ENCODE measurements at places on chromosomes 4 and X.

DNA sequence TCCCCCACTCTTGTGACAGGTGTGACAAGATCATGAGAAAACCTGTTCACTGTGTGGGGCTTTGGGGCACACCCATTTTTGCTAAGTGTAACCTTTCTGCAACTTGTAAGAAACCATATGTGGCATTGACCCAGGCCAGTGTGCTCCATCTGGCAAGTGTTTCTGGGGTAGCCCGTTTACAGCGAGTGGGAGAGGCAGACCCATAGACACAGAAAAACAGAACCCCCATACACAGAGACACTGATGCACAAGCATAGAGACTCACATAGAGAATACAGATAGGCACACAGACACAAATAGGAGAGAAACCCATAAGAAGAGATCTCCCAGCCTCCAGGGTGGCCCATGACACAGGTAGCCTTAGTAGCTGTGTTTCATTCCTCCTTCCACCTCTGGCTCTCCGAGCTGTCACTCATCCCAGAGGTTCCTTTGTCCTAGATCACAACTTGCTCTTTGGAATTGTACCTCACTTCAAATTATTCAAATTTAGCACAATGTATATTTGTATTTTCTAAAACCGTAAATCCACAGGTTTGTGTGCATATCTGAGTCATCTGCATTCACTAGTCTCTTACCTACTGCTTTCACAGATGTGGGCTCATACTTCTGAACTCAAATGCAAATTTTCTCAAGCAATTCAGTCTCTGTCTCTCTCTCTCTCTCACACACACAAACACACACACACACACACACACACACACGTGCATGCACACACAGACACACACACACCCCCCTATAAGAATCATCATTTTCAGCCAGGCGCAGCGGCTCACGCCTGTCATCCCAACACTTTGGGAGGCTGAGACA lies 114.4 kb downstream of the SH3KBP1 start:
- DNase-seq = no peak

DNA sequence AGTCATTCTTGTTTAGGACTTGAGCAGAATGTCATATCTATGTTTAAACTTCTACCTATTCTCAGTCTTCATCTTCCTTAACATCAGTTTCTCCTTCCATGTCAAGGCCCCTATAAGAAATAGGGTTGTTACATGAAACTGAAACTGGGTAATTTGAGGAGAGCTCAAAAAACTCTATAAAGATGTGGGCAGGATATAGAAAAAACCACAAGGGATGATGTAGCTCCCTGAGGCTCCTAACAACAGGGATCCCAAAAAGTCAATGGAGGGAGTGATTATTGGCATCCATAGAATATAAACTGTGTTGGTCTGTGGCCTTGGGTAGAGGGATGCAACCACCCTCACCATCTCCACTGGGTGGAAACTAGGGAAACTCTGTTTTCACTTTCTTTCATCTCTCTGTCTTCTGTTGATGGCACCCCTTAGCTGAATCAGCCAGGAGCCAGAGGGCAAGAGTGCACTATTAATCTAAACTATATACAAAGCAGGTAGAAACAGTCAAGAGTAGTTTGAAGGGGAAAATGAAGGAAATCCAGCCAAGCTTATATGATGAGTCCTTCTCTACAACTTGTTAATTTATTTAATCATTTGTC lies 27.6 kb downstream of the C4orf54 start:
- no peak for DNase-seq

DNA sequence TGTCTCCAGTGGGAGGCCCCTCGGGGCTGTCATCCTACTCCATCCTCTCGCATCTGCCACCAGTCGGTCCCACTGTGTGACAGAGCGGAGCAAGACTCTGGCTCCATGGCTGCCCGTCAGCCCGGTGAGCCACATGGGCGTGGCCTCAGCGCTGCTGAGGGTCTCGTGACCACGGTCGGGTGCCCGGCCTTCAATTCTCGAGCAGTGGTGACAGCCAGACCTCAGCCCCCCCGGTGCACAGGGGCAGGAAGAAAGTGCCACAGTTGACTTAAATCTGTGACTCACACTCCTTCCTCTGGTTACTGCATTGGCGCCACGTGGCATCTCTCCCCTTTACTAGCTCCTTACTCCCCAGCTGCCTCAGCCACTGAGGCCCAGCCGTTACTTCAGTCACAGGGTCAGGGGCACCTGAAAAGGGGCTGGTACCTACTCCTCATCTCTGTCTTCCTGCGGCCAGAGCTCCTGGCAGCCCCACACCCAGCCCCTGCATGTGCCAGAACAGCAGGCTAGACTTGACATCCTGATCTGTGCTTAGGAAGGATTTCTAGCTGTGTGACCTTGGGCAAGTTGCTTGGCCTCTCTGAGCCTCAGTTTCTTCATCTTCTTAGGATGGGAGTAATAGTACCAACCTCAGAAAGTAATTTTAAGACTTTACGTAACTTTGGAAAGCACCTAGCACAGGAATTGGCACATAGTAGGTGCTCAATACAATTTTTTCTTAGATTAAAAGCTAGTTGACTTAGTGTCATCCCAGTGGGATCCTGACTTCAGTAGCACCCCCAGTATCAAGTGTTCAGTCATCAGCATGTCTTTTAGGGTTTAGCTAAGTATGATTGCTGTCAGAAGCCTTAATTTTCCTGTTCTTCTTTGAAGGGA lies 66.1 kb downstream of the TNIP2 start:
- no peak for DNase-seq

- DNase-seq = no peak
Measured at GRCh38 chr4:98502624-98503023, 155.8 kb downstream of the TSPAN5 start.

- DNase-seq = no peak
Measured at GRCh38 chrX:100829730-100830129, 9.5 kb downstream of the CSTF2 start.

GRCh38 chr4:108881190-108881589 lies 118.3 kb upstream of the ETNPPL start:
- no peak for DNase-seq

- no peak for DNase-seq
Measured at GRCh38 chrX:6661736-6662135, 126.8 kb upstream of the VCX3A start.

DNA sequence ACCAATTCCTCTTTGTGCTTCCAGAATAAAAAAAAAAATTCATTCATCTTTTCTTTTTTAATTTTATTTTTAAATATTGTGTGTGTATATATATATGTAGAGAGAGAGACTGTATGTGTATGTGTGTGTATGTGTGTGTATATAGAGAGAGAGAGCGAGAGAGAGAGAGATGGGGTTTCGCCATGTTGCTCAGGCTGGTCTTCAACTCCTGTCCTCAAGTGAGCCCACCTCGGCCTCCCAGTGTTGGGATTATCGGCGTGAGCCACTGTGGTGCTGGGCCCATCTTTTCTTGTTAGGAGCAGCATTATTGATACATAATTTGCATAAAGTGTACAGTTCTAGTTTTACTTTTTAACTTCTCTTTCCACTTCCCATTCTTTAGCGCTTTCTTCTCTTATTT lies 33.6 kb downstream of the KDM6A start:
- DNase-seq = no peak

GRCh38 chrX:20061855-20062254 lies 54.9 kb downstream of the MAP7D2 start:
- DNase-seq = no peak

DNA sequence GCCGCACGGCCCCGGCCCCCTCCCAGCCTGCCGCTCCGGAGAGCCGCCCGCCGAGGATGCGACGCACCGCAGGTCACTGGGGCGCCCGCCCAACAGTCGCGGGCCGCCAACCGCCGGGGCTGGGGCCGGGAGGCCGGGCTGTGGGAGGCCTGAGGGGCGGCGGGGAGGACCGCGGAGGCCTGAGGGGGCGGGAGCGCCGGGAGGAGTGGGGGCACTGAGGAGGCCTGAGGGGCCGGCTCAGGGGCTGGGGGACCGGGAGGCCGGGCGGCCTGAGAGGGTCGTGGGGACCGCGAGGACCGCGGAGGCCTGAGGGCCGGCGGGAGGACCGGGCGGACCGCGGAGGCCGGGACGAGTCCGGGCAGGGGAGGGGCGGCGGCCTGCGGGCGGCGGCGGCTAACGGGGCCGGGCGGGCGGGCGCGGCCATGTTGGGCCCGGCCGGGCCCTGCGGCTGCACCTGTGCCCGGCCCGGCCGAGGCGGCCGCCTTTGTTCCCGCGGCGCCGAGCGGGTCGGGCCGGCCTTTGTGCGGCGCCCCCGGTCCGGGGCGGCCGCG lies 353 bp downstream of the NSD2 start:
- DNase-seq = no peak

GRCh38 chrX:150774798-150775568 lies 81.8 kb downstream of the MTMR1 start:
- DNase-seq = no peak

DNA sequence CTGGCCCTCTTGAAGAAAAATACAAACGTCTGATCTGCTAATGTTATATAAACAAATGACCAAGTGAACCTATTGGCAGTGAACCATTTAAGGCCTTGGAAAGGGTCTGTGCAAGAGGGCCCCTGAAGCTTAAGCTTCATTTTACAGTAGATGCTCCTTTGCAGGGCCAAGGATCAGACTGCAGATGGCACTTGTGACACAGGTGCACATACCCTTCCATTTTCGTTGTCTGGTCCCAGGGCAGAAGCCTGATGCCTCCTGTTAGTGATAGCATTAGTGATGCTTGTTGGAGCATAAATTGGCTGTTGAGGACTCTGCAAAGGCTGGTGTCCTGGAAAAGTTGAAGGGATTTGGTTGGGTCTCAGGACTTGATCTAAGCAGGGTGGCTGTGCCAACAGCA lies 46.5 kb downstream of the ETNPPL start:
- DNase-seq = no peak

DNA sequence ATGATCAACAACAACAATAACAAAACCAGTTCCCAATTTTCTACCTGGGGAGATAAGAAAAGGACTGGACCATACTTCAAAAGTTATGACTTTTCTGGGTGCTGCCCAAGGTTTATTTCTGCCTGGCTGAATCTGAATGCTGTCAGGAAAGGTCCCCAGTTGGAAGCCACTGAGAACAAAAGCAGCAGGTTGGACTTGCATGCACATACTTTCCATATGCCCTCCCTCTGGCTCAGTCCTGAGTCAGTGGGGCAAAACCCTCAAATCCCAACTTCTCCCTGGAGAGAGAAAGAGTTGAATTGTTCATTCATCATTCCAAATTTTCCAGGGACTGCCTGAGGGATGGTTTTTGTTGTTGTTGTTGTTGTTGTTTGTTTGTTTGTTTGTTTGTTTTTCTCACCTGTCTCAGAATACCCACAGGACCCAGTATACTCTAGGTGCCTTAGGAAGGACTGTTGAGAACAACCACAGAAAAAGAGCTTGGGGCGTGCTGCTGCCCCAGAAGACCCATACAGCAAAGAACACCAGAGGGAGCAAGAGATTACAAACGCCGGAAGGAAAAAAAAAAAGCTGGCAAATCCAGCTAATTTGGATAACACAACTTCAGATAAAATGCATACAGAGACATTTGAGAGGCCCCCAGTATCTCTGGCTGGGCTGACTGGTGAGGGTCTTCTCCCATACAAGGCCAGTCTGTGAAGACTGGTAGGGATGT lies 138.9 kb upstream of the INPP4B start:
- DNase-seq = no peak

DNA sequence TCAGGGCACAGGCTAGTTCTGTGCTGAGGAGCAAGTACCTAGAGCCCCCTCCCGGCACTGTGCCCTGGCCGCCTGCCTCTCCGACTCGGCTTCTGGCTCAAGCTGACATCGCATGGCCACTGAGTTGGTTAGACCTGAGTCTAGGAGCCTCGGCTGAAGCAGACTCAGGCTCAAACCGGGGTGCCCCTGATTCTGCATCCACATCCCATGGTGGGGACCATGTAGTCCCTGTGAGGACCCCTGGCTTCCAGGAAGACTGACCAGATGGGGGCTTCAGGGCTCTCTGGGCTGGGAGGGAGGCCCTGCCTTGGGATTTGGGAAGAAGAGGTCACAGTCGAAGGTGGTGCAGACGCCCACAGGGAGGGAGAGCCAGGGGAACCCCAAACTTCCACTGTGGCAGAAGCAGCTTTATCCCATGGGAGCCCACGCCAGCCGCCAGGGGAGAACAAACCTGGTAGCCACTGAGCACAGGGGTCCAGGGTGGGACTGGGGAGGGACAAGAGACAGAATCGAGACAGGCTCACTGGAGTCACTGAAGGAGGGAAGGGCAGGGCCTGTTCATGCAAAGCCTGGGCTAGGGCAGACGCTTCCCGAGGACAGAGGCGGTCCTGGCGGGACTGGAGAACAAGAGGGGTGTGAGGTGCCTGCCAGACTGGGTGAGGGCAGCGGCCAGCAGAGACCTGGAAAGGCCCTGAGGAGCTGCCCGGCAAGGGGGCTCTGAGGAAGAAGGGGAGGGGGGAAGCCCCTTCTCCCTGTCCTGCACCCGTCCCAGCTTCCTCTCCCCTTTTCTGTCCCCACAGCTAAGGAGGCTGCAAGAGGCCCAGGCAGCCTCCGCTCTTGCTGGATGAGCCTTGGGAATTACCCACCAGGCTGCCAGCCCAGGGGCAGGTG lies 1.1 kb downstream of the PDE6B start:
- DNase-seq = no peak

- DNase-seq = no peak
Measured at GRCh38 chr4:106429885-106430284, 61.3 kb upstream of the GIMD1 start.

DNA sequence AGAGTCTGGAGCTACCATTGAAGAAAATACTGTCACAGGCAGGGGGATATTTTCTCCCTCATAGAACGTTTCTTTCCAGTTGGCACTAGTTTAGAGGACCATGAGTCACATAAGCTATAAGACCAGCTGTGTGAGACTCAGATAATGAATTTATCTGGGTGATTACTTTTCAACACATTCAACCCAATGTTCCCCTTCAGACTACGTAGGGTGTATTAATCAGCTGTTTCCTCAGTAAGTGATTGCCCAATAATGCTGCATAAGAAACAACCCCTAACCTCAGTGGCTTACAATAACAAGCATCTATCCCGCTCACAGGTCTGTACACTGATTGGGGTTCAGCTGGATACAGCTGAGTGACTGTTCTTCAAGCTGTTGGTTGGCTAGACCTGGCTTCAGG lies 38.1 kb downstream of the CBLL2 start:
- no peak for DNase-seq

- no peak for DNase-seq
Measured at GRCh38 chrX:150692831-150693724, at the start of gene MTMR1. TSS of gene MTMR1 (plus strand) at chrX:150693396. CDS start at chrX:150693531, 135 bp downstream.

GRCh38 chrX:20265221-20265725 lies 1.4 kb downstream of the RPS6KA3 start:
- no peak for DNase-seq

DNA sequence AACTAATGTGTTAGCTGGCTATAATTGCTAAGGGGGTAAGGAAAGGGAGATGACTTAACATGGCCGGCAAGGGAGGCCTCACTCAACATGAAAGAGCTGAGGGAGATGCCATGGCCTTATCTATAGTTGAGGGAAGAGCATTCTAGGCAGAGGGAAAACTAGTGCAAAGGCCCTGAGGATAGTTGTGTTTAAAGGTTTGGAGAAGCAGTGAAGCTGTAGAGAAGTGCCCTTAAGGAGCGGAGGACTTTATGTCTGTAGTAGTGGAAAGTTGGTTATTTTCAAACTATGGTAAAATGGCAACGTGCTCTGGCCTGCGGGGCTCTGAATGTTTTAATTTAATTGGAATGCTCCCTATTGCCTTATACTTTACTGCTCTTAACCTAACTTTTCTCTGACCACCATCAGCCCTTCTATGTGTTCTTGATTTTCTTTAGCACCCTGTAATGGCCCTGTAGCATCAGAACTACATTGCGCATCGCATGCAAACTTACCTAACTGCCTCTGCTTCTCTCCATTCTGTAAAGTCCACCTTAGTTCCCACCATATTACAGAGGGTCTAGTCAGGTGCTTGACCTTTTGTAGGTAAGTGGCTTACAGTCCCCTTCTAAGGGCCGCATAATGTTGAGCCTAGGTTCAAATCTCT lies 35.8 kb downstream of the ERVMER34-1 start:
- no peak for DNase-seq

Data from left renal pelvis (tissue), 4 donors.